ENCODE measurements at places on chromosomes 12 and 14.
A peak's percentile ranks its signal among the peaks of the same experiment; 100 is the strongest.

DNA sequence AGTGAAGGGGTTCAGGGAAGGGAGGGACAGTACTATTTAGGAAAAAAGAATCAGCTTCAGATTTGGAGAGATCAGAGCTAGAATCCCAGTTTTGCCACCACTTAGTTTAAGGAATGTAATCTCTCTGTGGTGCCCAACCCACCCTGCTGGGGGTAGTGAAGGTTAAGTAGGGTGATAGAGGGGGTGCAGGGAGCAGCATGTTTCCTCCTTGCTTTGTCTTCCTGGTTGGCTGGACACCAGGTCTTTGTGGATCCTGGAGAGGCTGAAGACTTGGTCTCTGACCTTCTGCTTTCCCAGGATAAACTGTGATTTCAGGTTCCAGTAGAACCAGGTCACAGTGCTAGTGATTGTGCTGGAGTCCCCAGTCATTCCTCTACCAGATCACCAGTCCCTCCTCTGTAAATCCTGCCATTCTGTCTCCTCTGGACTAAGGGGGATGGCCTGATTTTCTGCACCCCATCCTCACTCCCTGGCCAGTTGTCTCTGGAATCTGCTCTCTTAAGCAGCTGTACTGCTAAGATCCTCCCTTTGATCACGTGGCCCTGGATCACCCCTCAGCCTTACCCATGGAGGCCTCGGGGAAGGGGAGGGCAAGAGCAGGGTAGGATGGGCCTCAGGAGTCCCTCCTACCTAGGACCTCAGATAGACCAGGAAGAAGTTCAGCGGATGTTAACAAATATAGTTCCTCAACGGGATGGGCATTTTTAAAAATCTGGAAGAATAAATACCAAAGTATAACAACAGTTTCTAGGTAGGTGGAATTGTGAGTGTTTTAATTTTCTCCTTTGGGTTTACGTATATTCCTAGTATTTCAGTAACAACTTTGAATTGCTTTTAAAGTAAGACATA lies 3.1 kb downstream of the MAP3K12 start:
- DNase-seq, result no peak

DNA sequence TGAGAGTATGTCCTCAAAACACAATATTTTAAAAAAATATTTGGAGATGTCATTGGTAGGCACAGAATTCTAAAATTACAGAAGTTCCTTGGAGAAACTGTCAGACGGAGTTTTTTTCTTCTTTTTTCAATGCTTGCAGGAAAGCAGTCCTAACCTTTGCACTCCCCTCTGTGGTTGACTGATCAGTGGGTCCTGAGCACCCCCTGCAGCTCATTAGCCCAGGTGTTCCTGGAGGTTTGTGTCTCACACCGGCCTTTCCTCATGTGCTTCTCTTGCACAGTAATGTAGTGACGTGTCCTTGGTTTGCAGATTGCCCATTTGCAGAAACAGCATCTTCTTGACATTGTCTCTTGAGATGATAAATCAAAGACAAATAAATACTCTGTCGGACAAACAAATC lies 513.0 kb downstream of the TMEM121 start:
- no peak for DNase-seq

- no peak for DNase-seq
Measured at GRCh38 chr14:89731396-89731933, 223.1 kb downstream of the EFCAB11 start.

GRCh38 chr14:58362798-58363412 lies 32.8 kb upstream of the TOMM20L start:
- no peak for DNase-seq

DNA sequence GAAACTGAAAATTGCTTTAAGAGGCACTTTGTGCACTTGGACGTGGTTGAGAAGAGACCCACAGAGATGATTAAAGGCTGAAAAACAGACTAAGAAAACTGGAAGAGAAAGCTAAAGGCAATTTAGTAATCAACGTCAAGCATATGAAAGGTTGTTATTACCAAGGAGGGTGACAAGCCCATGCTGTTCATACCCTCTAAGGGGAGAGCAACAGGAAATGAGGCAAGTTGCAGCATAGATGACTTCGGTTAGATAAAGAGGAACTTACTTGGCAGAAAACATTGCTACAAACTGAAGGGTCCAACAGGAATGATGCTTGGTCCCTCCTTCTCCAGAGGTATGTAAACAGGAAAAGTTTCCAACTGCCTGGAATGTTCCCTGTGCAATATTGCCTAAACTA lies 107.8 kb downstream of the DUSP6 start:
- no peak for DNase-seq

- DNase-seq, result no peak
Measured at GRCh38 chr12:14902465-14902864, 16.8 kb upstream of the MGP start.

- peak; percentile 84 for DNase-seq
Measured at GRCh38 chr14:49892301-49892635, 614 bp upstream of the ARF6 start.

DNA sequence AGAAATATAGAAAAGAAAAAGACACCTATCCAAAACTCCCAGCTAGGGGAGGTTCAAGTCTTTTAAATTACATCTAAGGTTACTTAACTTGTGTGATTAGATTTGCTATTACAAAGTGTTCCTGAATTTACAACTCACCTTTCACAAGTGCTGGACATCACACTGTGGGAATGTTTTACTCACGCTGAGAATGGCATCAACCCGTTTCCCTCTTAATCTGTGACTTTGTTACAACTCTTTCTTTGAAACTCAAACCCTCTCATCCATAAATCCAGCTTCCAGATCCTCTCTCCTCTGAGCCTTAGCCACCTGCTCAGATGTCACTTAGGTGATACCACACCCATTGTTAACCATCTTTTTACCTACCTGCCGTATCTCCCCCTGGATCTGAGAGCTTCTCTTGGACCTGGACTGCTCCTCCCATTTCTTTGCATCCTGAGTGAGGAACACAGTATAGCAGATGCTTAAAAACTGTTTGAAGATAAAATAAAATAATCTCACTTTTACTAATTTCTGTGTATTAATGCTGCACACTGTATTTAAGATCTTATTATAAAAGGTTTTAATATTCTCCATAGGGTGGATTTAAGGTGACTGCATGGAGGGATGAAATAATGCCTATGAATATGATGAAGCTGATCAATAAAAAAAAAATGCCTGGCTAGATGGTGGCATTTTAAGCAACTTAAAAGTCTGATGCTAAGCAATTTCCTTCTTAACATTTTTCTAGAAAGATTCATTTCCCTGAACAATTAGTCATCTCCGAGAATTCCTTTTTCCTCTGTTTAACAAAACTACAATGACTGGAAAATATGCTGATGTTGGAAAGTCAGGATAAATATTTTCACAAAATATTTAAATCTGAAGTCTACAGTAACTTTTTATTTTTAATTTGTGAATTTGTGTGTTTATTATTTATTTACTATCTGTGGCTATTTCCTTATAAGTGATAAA lies 39.1 kb upstream of the NAP1L1 start:
- DNase-seq, result no peak

GRCh38 chr12:11621797-11622423 lies 27.6 kb upstream of the ETV6 start:
- no peak for DNase-seq

GRCh38 chr14:58488550-58488949 lies 61.0 kb downstream of the KIAA0586 start:
- DNase-seq, result no peak

DNA sequence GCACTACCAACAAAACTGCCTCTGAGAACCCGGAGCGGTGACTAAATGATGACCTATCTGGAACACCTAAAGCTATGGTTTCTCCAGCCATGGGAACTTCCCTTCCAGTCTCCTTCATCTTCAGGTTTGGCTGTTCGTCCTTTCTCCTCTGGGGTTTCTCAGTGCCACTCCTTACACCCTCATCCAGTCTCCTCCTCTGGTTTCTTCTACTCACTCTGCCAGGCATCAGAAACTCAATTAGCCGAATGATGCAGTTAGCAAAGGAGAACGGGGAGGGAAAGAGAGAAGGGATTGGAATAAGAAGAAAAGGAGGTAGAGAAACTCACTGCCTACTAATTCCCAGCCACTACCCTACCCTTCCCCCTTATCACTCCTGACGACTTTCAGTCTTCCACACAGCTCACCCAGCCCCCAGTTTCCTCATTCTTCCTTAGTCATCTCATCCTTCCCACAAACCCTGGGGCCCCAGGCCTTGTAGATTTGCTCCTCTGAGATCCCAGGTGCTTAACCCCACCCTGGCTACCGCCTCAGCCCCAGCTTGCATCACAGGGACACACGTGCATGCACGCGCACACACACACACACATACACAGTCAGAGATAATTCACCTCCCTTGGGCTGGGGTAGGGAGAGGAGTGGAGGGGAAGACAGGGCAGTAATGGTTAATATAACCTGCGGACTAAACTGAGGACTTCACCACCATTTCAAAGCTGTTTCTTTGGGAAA lies 13.0 kb downstream of the FGD6 start:
- DNase-seq, result no peak

- DNase-seq, result no peak
Measured at GRCh38 chr12:3580094-3580749, 89.2 kb downstream of the PRMT8 start.

- DNase-seq, result no peak
Measured at GRCh38 chr12:79747274-79747673, 56.5 kb upstream of the PAWR start.

DNA sequence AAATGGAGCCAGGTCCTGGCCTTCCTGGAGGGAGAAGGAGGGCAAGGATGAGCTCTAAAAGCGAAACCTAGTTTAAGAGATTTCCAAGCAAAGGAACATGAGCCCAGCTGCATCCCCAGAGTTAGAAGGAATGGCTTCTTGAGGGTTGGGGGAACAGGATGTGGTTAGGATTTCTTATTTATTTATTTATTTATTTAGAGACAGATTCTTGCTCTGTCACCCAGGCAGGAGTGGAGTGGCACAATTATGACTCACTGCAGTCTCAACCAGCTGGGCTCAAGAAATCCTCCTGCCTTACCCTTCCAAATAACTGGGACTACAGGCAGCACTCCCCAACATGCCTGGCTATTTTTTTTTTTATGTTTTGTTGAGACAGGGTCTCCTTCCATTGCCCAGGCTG lies 25.3 kb upstream of the TMEM106C start:
- DNase-seq, result no peak

DNA sequence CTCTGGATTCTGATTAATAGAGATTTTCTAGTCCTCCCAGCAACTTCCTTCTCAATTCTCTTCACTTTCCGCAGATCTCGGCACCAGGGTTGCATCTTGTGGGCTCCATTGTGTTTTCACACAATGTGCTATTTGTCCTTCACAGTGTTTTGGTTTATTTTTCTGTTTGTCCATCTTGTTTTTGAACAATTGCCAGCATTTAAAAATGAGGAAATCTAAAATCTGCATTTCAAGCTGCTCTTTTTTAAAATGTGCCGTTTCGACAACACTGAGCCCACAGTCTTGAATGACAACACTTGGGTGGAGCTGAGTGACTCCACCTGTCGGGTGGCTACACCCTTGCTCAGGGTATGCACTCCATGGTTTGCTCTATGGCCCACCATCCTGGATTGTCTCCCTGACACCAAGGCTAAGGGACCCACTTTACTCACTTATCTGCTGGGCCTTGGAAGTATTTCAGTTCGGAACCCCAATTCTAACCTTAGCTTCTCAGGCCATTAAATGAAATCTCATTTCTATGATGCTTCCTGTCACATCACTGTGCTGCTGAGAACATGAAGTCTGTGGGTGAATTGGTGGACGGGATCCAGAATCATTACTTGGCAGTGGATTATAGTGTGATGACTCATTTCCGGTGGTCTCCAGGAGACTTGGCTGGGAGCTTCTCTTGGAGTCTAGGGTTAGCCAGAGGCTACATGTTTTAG lies 3.4 kb upstream of the MYRFL start:
- no peak for DNase-seq

DNA sequence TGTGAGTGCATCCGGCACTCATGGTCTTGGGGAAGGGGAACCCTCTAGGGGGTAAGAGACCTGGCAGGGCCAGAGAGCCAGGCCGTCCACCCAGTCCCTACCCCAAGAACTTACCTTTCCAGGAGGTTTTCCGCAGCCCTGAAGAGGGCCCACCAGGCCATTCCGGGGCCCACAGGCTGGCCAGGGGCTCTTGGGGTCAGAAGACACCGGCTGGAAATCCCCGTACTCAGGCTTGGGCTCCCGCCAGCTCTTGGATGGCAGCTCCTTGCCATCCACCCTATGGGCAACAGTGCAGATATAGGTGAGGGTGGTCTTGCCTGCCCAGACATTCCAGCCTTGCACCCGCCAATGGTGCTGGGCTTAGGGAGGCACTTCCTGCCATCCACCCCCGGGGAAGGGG lies 34.6 kb downstream of the NCKAP5L start:
- no peak for DNase-seq

GRCh38 chr12:47864646-47865235 lies 40.1 kb downstream of the VDR start:
- no peak for DNase-seq

GRCh38 chr12:11549119-11549518 lies 100.4 kb upstream of the ETV6 start:
- DNase-seq, result no peak

GRCh38 chr14:21436567-21437062 lies 19.3 kb downstream of the CHD8 start:
- no peak for DNase-seq

GRCh38 chr12:124449623-124450375 lies 117.6 kb downstream of the NCOR2 start:
- no peak for DNase-seq

DNA sequence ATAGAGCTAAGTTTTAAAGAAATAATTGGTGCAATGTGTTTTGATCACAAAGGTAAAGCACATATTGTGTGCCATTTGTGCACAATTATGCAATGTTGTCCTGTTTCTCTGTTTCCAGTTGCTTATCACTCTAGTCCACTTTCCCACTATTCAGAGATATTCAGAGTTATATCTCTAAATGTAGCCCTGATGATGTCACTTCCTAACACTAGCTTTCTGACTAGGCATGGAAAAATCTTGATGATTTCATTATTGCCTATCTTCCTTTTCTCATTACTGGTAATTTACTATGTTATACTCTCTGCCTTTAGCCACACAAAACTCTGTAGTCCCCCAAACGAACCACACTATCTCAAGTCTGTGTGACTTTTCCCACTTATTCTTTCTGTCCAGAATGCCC lies 221.2 kb downstream of the TRHDE start:
- no peak for DNase-seq

DNA sequence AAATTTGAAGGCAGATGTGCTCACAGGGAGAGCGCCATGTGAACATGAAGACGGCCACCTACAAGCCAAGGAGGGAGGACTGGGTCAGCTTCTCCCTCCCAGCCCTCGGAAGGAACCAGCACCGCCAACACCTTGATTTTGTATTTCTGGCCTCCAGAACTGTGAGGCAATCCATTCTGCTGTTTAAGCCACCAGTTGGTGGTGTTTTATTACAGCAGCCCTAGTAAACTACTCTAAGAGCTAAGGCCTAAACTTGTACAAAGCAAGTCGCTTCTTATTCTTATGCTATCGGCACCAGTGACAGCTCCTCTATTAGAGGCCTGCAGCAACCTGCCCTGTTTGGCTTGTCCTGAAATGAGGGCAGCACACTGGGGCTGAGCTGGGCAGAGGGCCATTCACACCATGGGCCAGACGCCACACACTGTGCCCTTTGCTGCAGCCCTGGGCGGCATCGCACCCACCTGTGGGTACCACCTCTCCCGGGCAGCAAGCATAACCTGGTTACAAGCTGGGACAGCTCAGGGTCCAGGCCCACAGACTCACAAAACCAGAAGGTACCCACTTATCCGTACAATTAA lies 62.7 kb downstream of the NOS1 start:
- no peak for DNase-seq

Measured in left renal cortex interstitium (tissue), 4 donors.